Natural killer cell treated with Interleukin-12 subunit alpha and Interleukin-12 subunit beta and Interleukin-15 and Interleukin-18, amount 100 ng/mL, for 72 hours (primary cell): ENCODE measurements at places on chromosomes 12 and 14.

DNA sequence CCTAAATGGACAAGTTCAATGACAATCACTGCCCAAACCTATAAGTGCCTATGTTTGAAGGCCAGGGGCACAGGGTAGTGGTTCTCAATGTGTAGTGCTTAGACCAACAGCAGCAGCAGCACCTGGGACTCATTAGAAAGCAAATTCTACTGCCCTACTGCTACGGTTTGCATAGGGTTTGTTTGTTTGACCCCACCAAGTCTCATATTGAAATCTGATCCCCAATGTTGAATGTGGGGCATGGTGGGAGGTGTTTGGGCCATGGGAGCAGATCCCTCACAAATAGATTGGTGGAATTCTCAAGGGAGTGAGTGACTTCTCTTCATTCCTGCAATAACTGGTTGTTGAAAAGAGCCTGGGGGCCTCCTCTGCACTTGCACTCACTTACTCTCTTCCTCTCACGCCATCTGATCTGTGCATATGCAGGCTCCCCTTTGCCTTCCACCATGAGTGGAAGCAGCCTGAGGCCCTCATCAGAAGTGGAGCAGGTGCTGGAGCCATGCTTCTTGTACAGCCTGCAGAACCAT lies 39.5 kb downstream of the PPM1H start:
- DNase-seq, result no peak

DNA sequence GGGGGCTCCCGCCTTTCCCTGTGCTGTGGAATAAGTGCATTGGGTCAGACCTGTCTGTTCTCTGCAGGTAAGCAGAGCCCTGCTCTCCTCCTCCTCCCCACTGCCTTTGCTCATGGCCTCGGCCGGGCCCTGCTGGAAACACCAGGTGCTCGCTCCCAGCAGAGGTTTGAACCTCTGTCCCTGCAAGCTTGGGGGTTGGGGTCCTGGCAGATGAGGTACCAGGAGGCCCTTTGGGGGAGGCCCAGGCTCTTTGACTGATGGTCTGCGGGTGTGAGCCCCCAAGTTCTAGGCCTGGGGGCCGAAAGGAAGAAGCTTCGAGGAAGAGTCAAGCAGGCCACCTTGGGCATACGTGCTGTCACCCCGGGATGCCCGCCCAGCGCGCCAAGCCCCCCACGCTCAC lies 22.1 kb upstream of the CEP170B start:
- DNase-seq, result no peak

DNA sequence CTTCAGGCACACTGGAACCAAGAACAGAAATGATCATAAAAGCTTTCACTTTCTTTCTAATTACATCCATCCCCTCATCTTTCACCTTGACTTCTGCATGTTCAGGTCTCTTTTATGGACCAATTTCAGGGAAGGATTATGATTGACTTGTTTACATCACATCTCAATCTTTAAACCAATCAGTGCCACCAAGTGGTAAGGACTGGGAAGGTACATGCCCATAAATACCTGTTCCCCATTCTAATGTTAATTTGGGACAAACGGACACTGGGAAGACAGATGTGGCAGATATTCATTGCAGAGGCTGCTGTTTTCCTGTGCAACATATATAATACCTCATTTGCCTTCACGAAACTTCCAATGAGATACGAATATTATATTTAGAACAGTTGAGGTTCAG lies 978.1 kb downstream of the GALC start:
- no peak for DNase-seq

DNA sequence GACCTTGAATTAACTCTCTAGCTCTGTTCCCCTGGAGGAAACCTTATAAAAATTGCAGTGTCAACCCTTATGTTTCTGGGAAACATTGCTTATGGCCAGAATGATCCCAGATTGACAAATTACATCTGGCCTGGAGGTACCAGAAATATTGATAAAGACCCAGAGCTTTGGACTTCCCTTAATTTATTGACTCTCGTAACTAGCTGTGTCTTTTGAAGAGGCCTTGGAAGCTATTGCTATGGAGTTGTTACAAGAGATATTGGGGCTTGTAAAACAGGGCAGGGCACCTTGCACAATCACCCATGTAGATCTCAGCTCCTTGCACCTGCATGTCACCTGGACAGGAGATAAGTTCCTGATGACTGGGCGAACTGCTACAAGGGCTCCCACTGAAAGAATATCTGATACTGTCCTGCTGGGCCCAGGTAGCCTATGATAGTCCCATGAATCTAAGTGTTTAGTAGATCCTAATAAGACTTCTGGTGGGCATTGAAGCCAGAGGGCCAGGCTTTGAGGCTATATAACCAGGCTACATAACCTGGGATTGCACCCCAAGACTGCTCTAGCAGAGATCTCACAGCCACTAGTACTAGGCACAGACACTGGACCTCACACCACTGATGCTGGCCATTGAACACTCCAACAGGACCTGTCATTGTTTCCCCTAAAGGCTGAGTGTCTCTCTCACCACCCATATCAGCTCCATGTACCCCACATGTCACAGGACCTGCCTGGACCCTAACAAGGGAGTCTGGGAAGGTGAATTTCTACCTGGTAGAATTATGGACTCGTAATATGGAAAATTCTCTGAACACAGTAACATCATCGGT lies 135.7 kb upstream of the PWP1 start:
- no peak for DNase-seq

DNA sequence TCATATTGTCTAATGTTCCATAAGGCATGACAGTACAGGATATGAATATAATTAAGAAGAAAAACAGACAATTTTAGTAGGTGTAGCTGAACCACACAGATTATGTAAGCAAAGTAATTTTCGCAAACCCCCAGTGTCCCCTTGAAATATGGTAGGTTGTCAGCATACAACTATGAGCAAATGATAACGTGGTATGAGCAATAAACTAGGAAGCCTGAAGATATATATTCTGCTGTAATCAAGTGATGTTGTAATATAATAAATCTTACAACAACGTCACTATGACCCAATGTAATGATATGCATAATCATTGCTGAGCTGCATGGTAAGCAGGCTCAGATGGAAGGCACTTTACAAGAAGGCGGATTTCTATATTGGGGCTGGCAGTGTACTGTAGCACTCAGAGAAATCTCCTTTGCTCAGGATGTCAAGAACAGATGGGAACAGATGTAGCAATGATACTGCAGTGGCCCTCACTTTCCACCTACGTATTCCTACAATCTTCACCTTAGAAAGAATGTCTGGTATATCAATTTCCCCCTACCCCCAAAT lies 47.8 kb upstream of the MYF6 start:
- no peak for DNase-seq

DNA sequence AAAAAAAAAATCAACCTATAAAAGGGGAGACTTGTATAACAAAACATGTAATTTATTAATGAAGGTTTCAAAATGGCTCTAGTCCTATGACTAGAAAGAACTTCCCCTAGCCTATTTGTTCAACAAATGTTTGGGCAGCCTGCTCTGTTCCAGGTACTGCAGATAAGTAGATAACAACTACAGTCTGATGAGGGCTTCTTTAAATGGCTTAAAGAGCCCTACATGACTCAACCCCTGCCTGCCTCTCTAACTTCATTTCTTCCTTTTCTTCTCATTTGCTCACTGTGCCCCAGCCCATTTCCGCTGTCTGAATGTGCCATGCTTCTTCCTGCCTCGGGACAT lies 21.5 kb downstream of the ALDH6A1 start:
- no peak for DNase-seq

DNA sequence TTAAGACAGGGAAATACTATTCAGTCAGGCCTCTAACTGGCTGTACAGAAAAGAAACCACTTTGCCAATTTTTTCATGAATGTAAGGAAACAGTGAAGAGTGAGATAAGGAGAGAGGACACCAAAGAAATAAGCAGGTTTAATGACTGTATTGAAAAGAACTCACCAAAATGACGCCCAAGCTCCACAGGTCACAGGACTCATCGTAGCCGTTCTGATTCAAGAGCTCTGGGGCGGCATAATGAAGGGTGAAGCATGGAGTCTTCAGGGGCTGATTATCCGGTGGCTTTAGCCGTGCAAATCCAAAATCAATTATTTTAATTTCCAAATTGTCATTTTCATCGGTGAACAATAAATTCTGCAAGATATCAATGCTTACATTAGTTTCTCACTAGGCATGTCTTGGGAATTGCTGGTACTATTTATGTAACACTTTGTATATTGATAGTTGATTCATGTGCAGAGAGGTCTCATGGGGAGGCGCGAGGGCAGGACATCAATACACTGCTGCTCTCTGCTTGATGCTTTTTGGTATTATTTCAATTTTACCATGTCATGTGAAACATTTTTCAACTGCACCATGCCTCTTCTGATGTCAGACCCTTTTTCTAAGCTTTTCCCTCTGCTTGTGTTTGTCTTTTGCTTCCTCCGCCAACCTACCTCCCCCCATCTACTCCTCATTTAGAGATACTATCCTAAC lies 74.2 kb upstream of the TTC7B start:
- no peak for DNase-seq

DNA sequence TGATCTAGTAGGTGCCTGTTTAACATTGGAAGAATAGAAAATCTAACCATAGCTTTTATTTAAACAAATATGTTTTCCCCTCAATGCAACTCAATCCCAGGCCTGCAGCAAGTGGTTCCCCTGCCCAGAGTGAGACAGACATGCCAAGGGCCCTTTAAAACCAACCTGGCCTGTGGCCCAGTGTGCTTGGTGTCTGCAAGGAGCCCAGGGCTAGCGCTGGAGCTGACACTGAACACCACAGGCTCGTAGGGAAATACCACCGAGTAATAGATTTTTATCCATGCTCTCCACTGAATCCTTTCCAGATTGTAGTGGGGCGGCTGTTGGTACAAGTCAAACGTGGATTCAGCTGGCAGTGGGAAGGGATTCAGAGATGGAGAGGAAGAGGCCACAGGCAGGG lies 95.6 kb upstream of the NRXN3 start:
- no peak for DNase-seq

DNA sequence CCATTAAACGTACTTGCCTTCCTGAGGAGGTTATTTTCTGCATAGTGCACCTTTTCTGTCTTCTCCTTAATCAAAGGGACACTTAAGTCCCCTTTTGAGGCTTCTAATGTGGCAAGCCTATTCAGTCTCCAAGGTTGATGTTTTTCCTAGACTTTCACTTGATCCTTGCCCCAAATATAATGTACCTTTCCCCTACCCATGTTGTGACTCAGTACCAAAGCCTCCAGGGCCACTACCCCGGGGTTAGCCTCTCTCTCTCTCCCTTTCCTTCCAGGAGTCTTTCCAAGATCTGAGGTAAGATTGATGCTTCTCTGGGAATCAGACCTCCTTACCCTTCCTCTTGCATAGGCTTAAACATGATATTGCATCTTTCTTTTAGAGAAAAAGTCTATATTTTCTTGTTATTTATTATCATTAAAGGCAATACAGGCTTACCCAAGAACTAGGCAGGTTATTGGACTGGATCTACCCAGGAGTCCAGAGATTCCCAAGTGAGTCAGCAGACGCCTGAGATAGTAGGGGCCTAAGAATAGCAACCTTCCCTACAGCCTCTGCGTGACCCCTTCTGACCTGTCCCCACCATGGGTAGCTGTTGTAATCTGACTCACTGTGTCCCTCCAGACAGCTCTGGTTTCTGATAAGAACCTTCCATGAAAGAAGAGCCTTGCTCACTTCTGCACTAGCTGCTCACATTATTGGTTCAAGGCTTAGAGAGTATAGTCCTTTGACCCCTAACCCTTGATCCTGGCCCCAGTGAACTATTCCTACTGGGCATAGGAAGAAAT lies 172.9 kb downstream of the ZFP36L1 start:
- DNase-seq, result no peak

DNA sequence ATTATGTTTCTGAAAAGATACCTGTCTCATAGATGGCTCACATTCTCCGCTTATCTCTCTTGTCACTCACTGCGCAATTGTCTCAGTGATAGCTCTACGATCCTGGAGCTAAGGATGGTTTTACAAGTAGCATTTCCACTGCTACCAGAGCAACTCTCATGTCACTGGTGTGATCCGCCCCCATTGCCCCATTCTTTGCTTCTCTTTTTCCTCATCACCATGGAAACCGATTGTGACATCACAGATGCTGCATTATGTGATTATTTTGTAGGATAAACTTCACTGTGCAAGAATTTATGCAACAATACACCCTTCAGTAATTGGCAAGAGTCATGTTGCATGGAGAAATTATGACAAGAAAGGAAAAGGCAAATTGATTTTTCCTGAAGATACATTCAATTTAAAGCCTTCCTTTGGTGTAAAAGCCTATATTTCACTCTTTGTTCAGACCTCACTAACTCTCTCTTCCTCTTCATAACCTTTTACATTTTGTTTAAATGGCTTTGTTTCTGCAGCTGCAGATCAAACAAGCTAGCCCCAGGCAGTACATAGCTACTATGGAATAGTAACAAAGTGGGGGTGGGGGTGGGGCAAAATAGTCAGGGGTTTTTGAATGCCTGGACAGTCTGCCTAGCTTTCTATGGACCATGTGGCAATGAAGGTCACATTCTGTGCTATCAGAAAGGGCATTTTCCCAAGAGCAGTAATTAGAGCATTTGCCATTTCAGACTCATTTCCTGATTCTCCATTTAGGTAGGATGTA lies 539.8 kb downstream of the NRXN3 start:
- DNase-seq, result no peak

DNA sequence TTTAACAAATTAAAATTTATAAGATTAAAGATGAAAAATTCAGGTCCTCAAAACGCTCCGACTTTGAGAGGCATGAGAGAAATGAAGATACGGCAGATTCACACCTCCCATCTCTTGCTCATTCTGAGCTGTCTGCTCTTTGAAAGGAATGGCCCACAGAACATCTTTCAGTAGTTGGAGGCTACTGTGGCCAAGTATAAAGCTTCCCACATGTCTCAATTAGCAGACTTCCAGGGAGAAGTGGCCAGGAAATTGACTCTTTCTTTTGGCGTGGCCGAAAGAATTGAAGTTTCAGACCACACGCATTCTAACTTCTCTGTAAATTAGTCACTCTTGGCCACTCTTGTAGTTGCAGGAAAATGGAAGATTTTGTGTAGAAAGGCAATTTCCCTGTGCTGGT lies 129.2 kb downstream of the DIP2B start:
- no peak for DNase-seq

DNA sequence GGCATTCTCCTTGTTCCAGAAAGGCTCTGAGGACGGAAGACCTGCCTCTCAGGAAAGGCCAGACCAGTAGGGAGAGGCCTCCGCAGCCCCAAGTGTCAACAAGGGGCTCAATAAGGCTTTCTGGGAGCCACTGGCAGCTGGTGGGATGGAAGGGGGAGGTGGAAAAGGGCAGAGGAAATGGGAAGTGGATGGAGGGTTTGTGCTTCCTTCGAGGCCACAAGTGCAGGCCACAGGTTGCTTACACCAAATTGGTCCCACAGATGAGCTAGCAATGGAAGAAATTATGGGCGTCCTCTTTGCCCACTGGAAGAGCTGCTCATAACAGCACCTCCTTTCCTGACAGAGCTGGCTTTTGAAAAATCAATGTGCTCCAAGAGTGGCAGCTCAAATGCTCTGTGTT lies 28.2 kb downstream of the P2RX4 start:
- DNase-seq, result no peak
